Ecto neural progenitor cell (in vitro differentiated cells): ENCODE measurements at places on chromosomes 7 and 10.
A peak's percentile ranks its signal among the peaks of the same experiment; 100 is the strongest.

DNA sequence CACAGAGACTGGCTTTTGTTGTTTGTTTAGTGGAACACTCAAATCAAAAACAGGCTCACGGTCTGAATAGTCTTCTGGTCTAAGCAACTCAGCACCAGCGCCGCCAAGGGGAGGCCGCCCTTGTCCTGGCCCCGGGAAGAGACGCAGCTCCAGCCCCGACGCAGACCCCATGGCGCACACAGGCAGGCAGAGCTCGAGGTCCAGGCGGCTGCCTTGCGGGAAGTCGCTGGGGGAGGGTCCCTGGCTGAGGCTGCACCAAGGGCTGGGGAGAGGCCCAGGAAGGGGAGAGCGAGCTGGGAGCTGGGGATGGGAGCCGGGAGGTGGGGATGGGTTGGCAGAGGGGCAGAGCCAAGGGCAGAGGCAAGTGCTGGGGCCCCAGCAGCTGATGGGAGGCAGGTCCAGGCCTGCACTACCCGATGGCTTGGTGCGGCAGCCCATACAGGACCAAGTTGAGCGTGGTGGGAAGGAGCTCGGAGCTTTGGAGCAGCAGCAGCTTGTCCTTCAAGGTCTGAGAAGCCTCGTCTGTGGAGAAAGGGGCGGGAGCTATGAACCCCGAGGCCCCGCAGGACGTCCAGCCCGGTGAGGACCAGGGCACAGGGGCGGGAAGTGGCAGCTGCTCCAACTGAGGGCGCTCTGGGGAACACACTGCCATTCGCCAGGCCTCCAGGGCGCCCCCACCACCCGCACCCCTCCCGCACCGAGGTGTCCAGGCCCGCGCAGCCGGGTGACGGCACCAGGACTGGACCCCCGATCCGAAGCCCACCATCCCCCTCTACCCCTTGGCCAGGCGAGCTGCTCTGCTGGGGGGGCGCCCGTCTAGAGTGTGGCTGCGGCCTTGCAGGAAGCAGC is 22.7 kb upstream of the NKX6-2 start:
- DNase-seq = no peak

DNA sequence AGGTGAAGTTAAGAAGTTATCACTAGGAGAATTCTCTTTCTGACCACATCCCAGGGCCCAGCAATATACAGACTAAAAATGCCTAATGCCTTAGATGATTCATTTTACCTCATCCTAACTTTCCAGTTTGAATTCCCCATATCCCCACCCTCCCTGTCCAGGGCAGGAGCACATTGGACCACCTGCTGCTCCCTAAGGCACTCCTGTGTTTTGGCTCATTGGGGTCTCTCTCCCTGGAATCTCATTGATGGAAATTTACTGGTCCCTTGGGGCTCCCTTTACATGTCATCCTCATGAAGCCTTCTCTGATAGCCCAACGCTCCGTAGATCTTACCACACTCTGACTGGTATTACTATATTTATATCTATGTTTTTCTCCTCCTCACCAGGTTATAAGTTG is 2.7 kb downstream of the IL2RA start:
- no peak for DNase-seq

GRCh38 chr7:65390588-65390987 is 16.9 kb downstream of the ZNF92 start:
- no peak for DNase-seq

DNA sequence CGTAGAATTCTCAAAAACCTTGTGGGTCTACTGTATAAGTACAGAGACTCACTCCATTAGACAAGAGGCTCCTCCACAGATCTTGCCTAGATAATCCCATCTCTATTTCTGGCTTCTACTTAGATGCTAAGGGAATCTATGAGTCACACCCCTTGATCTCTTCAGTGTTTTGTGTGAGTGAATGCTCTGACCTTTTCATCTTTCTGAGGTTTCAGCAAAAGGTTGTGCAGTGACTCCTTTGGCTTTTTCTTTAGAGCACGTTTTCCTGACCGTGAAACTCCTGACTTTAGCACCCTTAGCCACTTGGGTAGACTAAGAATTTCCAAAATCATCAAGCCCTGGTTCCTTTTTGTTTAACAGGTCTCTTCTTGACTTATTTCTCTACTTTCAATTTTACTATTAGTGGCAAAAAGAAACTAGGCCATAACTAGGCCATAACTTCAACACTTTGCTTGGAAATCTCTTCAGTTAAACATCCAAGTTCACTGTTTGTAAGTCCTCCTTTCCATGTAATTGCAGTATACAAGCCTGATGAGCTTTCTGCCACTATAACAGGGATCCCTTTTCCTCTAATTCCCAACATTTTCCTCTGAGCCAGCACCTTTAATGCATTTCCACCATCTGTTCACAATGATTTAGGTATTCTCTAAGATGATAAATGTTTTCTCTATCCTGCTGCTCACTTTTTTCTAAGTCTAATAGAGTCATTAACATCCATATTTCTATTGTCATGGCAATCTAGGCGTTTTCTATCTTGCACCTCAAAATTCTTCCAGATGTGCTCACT is 19.4 kb downstream of the COPG2 start:
- DNase-seq = no peak

- peak; percentile 61 for DNase-seq
Measured at GRCh38 chr7:16970732-16971482, 89.1 kb upstream of the AGR3 start.

- DNase-seq = peak; percentile 79
Measured at GRCh38 chr10:112951359-112952281, 1.6 kb downstream of the TCF7L2 start.

GRCh38 chr7:128860158-128861073 is 2.2 kb upstream of the ATP6V1F start:
- no peak for DNase-seq

DNA sequence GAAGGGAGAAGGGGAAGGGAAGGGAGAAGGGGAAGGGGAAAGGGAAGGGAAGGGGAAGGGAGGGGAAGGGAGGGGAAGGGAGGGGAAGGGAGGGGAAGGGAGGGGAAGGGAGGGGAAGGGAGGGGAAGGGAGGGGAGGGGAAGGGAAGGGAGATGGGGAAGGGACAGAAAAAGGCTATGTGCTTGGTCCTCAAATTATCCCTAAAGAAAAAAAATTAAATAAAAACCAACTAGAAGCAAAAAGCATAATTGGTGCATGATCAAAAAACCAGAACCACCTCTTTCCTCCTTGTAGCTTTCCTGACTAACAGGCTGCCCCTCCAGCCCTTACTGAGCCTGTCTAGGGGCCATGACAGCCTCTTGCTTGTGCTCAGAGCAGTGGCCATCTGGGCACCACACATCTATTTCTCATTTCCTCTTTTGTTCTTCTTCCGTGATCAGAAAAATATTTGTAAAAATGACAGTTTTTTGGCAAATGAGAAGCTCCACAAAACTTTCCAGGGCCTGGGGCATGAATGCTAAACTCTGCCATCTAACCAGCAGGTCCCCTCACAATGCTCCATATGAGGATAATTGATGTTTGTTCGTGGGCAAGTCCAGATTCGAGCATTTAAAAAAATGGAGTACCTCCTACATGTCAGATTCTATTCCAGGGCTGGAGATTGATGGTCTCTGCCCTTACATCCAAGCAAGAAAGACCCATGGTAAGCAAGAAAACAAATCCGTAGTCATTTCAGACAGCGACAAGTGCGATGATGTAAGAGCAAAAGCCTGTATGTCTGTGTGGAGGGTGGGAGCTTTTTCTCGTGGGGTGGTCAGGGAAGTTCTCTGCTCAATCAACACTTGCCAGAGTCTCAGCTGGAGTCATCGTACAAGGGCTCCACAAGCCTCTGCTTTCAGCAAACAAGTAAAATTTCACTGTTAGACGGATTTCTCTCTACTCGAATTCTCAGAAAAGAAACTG is 320.9 kb downstream of the WDR11 start:
- no peak for DNase-seq

- DNase-seq = peak; percentile 81
Measured at GRCh38 chr10:103265717-103266329, 11.1 kb upstream of the INA start.

DNA sequence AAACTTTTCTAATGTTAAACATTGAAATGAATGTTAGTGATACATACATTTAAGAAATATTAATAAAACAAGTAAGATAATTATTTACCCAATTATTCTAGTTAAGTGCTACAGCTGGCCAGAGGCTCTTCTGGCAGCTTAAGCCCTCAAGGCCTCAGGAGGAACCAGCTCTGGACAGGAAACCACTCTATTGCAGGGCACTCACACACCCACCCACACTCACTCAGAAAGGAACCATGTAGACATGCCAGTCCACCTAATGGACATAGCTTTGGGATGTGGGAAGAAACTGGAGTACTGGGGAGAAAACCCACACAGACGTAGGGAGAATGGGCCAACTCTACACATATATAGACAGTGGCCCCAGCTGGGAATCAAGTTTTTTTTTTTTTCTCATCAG is 28.2 kb downstream of the UMAD1 start:
- no peak for DNase-seq

DNA sequence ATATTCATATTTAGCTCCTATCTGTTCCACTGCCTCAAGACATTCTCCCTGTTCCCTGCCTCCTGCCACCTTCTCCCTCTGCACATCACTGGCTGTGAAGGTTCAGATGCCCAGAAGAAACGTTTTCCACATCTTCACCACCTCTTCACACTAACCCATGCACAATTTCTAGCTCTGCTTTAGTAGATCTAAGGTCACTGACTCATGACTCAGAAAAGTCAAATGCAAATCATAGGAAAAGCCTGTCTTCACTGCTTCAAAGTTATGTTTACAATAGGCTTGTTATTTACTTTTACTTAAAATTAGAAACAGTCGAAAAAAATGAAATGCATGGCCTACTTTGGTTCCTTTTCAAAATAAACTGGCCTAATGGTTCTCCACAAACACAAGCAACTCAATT is 2.5 kb downstream of the SCRN1 start:
- DNase-seq = no peak

DNA sequence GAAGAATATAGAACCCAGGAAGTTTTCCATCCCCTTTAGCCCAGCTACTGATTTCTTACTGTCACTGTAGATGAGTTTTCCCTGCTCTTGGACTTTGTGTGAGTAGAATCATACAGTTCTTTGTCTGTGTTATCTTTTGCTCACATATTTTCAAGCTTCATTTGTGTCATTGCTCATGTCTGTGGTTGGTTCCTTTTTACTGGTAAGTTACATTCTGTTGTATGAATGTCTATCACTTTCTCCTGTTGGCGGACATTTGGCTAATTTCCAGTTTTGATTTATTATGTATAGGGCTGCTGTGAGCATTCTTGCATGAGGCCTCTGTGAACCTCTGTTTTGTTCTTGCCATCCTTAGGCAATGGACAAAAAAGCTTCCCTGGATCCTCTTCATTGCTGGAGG is 5.3 kb downstream of the GLRX3 start:
- DNase-seq = no peak

GRCh38 chr10:69123306-69123746 is 652 bp upstream of the VPS26A start:
- no peak for DNase-seq
